ENCODE measurements at places on chromosomes 12 and 14. TPM values are rescaled to one million over a fixed set of nuclear protein-coding genes. Genes with fewer than 3 reads are reported as not detected.

- no peak for DNase-seq
Observed at GRCh38 chr12:106717673-106718072, 56.8 kb upstream of the RIC8B start.

DNA sequence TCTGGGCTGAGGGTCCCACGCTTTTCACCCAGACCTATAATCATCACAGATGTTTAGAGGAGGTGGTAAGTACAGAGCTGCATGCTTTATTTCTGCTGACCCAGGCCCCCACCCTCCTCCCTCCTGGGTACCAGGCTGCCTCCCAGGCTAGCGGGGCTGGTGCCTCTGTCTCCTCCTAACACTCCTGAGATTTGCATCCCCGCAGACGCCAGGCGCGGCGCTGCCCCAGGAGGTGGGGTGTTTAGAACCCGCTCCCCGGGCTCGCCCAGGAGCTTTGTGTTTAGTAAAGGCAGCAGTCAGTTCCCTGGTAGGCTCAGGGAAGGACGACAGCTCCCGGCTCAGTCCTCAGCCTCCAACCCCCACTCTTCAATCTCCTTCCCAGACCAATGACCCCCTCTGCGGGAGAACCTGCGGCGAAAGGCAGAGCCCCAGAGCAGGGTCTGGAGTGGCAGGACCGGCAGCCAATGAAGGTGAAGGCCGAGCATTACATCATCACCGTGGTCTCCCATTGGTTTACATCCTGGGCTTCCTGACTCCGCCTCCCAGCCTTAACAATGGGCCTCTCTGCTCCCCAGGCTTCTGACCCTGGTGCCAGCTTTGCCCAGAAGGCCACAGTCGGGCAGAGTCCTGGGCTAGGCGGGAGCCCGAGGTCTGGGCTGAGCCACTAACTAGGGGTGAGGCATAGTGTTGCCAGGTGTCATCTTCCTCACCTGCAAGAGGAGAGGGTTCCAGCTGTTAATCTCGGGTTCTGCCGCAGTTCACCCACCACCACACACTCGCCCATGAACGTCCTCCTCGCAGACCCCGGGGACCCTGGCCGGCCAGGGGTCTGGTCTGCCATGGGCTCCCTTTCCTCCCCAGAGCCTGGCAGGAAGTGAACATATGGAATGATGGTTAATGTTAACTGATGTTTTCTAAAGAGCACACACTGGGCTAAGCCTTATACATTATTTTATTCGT, 57.5 kb downstream of the CALM1 start:
- peak; percentile 67 for DNase-seq

GRCh38 chr14:65255029-65255545, 152.8 kb upstream of the MAX start:
- no peak for DNase-seq

DNA sequence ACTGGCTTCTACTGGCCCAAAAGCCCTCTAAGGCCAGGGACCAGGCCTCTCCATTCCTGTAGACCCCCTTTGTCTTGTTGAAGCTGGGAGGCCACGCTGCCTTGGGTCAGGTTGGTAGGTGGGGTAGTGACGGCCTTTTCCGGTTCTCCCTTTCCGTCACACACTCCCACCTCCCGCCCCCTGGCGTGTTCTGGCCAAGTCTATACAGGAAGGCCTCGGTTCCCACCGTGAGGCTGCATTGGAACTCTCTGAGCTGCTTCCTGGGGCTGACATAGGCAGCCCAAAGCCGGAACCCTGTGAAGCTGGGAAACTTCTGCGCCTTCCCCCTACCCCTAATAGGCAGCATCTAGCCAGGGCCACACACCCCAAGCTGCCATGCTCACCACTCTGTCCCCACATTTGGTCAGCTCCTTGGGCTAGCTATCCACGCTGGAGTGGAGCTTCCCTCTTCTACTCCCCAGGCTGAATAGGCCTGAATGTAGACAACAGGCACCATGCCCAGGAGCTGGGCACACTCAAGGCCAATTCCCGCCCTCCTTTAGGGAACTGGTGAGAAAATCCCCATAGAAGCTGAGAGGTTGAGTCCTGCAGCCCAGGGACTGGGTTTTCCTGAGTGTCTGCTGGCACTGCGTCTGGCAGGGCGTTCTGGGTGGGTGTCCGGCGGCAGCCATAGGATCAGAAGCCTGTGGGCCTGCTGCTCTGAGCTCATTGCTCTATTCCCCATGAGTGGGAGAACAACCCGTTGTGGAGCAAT, 35.7 kb downstream of the RIN3 start:
- DNase-seq = no peak

- DNase-seq = no peak
Observed at GRCh38 chr12:25434515-25434914, 118.6 kb downstream of the LMNTD1 start.

DNA sequence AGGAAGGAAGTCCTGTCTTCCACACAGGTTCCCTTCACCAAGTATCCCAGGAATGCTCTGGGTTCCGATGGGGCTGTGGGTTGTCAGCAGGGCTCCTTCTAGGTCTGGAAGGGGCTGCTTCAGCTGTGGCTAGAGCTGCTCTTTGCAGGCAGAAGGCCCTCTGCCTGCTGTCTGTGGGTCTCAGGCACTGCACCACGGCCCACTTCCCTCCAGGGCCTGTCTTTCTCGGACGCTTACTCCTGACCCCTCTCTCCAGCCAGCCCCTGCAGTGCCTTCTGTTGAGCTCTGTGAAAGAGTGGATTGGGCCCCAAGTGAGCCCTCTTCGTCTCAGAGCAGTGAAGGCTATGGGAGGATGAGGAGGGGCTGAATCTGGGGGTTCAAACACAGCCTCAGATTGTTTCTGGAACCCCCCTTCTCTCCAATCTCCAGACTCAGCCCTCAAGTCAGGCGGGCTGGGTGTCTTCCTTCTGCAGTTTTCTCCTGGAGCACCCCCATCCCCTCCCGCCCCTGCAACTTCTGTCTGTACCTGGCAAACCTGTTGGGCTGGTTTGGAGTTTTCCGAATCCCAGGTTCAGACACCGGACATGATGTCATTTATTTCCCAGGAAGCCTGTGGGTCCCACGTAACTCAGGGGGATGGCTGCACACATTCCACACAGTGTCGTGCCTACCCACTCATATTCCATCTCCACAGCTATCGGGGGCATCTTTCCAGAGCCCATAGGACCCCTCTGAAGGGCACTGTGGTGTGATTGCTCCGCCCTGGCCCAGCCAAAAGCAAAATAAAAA, 24.9 kb upstream of the SPPL3 start:
- peak; percentile 62 for DNase-seq

DNA sequence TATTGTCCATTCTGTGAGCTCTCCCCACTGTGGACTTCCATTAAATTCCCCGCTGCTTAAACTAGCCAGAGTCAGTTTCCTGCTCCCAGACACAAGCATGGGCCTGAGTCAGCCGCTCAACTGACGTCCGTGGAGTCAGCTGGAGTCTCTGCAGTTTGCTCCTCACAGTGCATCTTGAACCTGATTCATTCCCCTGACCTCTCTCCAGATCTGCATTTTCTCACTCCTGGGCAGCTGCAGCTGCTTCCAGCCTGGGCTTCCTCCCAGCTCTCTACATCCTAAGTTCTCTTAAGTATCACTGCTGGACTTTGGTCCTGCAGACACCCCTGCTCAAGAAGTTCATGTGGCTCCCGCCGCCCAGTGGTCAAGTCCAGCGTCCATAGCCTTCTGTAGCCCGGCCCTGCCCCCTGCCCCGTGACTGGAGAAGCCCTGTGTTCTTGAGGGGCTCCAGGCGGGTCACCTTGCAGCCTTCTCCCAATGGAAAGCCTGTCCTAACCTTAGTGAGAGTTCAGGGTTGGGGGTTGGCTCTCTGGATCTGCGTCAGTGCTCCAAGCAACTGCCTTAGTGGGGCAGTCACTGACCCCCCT, 20.0 kb downstream of the NFKBIA start:
- no peak for DNase-seq

DNA sequence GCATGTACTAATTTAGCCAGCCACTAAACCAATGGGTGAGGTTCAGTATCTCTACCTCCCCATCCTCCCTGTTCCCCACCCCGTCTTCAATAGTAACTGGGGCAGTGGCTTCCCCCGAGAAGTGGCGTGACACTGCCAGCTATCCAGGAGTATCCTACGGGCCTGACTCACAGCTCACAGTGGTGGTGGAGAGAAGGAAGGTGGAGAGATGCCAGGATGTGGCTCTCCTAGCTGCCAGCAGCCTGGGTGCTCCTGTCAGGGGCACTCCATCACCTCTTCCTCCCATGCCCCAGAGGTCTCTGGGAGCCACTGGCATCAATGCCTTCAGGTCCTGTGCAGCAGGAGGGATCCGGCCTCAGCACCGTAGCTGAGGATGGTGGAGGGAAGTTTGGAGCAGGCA, 49.0 kb downstream of the TSPAN11 start:
- no peak for DNase-seq

DNA sequence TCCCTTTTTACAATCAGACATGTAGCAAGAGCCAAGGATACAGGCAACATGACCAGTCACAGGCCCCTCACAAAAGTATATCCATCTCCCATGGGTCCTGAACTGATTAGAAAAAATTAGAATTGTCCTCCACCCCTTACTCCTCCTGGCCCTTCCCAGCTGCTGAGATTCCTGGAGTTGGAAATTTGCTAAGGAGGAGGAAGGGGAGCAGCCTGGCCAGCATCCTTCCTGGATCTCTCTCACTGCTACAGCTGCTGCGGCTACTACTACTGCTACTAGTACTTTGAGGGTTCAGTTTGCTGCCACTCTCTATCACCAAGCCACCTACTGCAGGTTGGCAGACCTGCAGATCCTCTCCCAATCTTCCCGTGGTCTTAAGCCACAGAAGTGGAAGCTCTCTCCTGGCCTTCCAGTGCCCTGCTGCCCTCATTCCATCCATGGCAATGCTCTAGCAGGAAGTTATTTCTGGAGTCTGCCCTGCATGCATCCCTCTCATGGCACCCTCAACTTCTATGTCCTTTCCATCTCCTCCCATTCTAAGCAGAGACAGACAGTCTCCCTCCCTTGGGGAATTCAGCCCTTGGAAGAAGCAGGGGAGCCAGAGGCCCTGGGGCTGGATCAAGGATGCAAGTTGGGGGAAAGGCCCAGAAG, 1.0 kb downstream of the ITGA7 start:
- DNase-seq = no peak

- no peak for DNase-seq
Observed at GRCh38 chr12:23659131-23659530, 290.3 kb downstream of the SOX5 start.

DNA sequence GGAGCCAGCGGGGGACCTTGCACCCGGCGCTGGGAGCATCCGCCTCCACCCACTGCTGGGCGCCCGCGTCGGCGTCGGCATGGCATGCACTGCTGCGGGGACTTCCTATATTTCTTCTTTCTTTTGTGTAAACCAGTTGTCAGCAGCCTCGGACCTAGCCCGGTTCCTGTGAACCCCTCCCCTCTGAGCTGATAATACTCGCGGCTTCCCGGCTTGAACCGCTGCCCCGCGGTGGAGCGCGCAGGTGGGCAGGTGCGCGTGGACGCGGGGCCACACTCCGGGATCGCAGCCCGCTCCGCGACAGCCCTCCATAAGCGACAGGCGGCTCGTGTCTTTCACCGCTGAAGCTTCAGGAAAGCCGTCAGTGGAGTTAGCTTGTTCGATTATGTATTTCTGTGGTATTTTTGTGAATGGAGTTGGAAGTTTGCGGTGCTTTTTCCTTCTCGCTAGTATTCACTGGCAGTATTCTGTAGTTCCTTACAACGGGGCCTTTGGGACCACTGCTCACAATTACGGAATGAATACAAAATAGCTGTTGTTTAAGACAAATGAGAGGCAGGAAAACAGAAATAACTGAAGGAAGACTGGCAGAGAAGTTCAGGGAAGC, 870 bp downstream of the BMAL2 start:
- no peak for DNase-seq

DNA sequence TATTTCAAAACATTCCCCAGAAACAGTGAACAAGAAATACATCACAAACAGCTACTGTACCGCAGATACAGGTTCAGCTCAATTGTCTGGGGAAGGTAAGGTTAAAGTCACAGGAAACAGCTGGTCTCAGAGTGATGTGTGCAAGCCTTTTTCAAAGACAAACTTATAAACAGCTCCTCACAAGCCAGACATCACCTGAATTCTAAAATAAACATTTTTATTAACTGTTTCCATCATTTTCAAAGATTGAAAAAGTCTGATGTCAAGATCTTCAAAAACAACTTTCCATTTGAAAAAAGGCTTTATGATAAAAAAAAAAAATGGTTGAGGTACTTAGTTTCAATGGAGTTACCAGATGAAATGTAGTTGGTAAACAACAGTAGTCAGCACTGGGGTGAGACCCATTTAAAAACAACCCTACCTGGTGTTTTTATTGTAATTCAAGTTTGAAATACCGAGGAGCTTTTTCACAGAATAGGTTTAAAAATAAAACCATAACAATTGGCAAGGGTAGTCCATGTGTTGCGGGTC, 4.0 kb downstream of the BTG1 start:
- DNase-seq = no peak

- DNase-seq = no peak
Observed at GRCh38 chr12:111732786-111733185, 33.9 kb upstream of the ALDH2 start.

- DNase-seq = no peak
Observed at GRCh38 chr12:3213188-3213587, 136.0 kb downstream of the TSPAN9 start.

DNA sequence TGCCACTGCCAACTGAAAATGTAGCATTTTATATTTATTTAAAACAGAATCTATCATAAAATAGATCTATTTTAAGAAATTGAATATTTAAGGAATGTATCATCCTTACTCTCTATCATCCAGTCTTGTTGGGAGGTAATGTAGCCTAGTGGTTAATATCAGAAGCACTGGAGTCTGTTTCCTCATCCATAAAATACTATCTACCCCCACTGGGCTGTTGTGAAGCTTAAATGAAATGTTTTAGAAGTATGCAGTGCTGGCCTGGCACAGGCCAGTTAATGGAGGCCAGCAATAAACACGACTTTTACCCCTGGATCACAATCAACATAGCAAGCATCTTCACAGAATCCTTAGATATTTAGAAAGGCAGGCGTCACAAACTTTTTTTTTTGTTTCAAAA, 188.0 kb downstream of the CAND1 start:
- no peak for DNase-seq

Gene APOF
- 0.13 TPM for polyA plus RNA-seq

Gene RHOJ
- polyA plus RNA-seq = 33.6 TPM

Gene PMCH
- not detected for polyA plus RNA-seq

Gene CCND2
- 25.3 TPM for polyA plus RNA-seq

Gene C12orf54
- 0.77 TPM for polyA plus RNA-seq

Gene HOXC5
- polyA plus RNA-seq = 0.11 TPM

Gene PLA2G1B
- 0.60 TPM for polyA plus RNA-seq

Gene GLIPR1L2
- polyA plus RNA-seq = 3.2 TPM
